Naive thymus-derived CD4-positive, alpha-beta T cell (primary cell): ENCODE measurements at places on chromosomes 3 and 15. TPM values are rescaled to one million over a fixed set of nuclear protein-coding genes. Genes with fewer than 3 reads are reported as not detected.

GRK7 gene
- 0.15 TPM for total RNA-seq

CMTM8 gene
- 9.4 TPM for total RNA-seq

CX3CR1 gene
- total RNA-seq: 66.6 TPM

GRCh38 chr15:51647128-51647562 lies 24.6 kb upstream of the DMXL2 start:
- no peak overlapping the region for H3K27ac ChIP-seq
- H3K27me3 ChIP-seq: no peaks in the 10 kb centered on the region
- no peaks in the 10 kb centered on the region for H3K36me3 ChIP-seq
- H3K4me3 ChIP-seq: no peak overlapping the region
- H3K4me1 ChIP-seq: no peaks in the 10 kb centered on the region
- no peak for DNase-seq

DNA sequence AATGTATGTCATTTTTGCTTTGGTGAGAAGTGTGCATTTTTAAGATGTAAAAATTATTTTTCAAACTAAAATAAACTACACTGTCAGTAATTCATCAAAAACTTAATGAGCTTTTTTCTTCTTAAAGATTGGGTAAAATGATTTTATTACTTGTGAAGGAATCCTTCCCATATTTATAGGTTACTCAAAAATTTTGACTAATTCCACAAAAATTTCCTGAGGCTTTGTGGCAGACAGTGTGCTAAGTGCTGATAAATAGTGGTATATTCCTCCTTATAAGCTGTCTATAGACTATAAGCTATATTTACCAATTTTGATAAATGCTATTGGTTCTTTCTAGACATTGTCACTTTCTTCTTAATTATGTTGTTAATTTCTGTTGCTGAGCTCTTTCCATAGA lies 284.5 kb upstream of the SEMA6D start:
- no peak overlapping the region for H3K27ac ChIP-seq
- no peak overlapping the region for H3K4me3 ChIP-seq
- no peaks in the 10 kb centered on the region for H3K4me1 ChIP-seq
